SJSA1 (cell line): ENCODE measurements at places on chromosomes 11 and 22. TPM values are rescaled to one million over a fixed set of nuclear protein-coding genes. Genes with fewer than 3 reads are reported as not detected.

DNA sequence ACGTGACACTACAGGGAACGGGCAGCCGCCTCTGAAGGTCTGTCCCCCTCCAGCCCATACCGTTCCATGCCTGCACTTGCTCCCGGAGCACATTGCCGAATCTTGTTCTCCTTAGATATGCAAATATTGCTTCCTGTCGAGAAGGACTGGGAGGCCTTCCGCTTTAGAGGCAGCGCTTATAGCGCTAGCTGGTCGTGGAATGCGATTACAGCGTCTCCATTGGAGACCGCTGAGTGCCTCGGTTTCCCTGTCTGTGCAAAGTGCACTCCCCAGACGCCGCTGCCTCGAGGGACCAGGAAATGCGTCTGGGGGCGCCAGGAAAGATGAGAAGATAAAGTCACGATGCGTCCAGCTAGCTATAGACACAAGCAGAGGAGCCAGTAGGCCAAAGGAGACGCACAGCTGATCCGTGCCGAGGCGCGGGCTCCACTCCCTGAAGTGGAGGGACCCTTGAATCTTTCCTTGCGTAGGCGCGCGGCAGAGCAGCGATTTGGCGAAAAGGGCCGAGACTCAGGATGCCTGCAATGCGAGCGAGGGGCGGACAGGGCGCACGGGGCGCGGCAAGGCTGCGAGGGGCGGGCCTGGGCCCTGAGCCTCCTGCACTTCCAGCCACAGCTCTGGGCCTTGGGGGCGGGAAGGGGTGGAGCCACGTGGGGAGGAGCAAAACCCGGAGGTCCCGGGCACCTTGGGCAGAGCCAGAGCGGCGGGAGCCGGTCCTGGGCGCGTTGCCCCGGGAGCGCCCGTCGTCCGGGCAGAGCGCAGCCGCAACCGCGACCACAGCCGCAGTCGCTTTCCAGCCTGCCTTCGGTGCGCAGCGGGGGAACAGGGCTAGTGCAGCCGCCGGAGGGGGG lies at the start of gene RASSF10:
TSS of gene RASSF10 (plus strand) at position 692 of the 851 bp plus-strand sequence. CDS start 261 bp downstream, outside the sequence.
- H3K36me3 ChIP-seq: no peaks in the 10 kb centered on the region
- H3K4me3 ChIP-seq: peak within 1 kb of the TSS; percentile 33
- no peak within 1 kb of the TSS for H3K27ac ChIP-seq

DNA sequence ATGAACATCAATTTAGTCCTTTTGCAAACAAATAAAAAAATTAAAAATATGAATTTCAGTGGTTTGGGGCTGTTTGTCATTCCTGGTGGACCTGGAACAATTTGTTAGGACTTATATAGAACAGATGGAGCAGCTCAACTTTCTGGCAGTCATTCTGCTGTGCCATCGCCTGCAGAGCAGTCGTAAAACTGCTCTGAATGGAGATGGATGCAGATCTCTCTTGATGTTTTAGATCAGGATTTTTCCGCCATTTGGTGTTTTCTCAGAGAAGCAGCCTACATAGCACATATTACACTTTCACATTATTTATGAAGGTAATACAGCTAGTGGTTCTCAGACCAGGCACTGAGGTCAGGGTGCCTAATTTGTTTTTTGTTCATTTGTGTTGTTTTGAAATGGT lies 31.8 kb upstream of the HSPA8 start:
- 0 out of 2 replicates have a peak, but pooled peaks cover 2% of the 10 kb centered on the region for H3K36me3 ChIP-seq
- no peak for DNase-seq
- no peaks in the 10 kb centered on the region for H3K4me1 ChIP-seq
- H3K27ac ChIP-seq: no peak overlapping the region

DNA sequence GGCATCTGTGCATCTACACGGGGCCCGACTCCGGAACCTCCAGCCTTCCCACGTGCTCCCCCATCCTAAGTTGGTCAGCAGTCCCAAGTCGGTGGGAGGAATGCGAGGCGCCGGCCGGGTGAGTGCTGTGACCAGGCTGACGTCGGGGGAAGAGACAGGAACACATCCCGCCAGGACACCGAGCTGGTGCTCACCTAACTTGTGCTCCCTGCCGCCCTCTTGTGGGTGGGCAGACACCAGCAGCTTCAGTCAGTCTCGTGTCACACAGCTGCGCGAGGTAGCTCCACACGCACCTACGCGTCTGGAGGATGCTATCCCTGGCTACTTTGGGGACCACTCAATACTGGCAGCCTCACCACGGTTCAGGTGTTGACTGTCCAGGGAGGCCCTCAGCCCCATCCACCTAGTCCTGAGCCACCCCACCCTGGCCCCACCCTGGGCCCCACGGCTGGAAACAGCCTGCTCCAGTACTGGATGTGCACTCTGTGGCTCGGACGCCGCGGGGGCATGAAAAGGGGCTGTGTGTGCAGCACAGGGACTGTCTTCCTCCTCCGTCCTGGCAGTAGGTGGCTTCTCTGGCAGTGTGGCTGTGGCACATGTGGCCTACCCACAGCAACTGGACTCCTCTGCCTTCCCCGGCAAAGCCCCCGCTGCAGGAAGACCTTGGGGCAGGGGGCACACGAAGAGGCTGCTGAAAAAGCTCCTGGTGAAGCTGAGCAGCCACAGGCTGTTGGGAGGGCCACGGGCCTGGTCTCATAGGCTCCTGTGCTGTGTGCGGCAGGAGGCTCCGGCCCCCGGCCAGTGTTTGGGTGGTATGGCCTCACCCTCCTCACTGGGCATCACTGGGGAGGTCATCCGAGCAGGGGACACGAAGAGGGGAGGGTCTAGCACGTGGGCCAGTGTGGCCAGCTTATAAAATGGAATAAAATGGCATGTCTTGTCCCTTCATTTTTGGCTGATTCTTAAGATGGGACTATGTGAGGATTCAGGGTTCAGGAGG lies 11.2 kb upstream of the BID start:
- peaks cover 18% of the 10 kb centered on the region for H3K4me1 ChIP-seq
- no peak overlapping the region for H3K27ac ChIP-seq
- DNase-seq: no peak
- H3K4me3 ChIP-seq: no peak overlapping the region
- H3K27me3 ChIP-seq: no peaks in the 10 kb centered on the region

GRCh38 chr22:29130476-29130875 lies 57.6 kb downstream of the KREMEN1 start:
- no peak for DNase-seq
- H3K4me3 ChIP-seq: no peak overlapping the region
- no peak overlapping the region for H3K27ac ChIP-seq
- H3K4me1 ChIP-seq: peaks cover 9% of the 10 kb centered on the region; the same call in 1 of the 2 replicates
- no peaks in the 10 kb centered on the region for H3K36me3 ChIP-seq

- peaks cover 95% of the 10 kb centered on the region for H3K36me3 ChIP-seq
- no peak overlapping the region for H3K27ac ChIP-seq
- H3K4me3 ChIP-seq: no peak overlapping the region
- no peaks in the 10 kb centered on the region for H3K27me3 ChIP-seq
These were observed 59.2 kb downstream of the MED15 start for GRCh38 chr22:20566420-20567260.

The GDPD4 gene
- not detected in 2 replicates for total RNA-seq
